D341Med (cell line): ENCODE measurements at places on chromosomes 1 and 21.

DNA sequence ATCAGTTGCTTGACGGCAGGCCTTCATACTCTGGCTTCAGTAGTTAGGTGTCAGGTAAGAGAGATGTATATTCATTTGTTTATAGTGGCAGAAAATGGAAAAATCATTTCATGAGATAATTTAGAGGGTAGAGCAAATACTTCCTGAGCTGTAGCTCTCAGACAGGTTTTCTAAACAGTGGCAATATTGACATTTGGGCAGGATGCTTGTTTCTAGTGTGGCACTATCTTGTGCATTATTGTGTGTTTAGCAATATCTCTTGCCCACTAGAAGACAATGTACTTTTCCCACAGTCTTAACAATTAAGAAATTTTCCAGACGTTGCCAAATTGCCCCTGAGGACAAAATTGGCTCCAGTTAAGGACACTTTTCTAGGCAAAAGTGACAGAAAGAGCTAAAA lies 1143.1 kb downstream of the PLA2G4A start:
- DNase-seq, result no peak

DNA sequence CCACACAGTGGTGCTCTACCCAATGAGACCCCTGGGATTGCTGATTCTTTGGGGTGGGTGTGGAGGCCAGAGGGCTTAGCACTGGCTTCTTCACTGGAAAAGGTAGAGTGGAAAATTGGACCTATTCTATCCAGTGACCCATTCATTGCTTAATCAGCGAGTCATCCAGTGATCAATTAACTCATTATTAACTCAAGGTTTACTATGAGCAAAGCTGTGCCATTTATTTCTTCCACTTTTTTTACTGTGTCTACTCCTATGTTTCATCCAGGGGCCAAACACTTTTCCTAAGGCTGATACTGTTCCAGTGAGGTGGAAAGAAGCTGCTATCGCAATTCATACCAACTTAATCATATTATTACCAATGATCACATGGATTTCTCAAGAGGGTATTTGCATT lies 363.9 kb downstream of the RPS6KC1 start:
- DNase-seq, result no peak

- DNase-seq, result no peak
Observed at GRCh38 chr1:67031121-67031858, 22.7 kb downstream of the SLC35D1 start.

DNA sequence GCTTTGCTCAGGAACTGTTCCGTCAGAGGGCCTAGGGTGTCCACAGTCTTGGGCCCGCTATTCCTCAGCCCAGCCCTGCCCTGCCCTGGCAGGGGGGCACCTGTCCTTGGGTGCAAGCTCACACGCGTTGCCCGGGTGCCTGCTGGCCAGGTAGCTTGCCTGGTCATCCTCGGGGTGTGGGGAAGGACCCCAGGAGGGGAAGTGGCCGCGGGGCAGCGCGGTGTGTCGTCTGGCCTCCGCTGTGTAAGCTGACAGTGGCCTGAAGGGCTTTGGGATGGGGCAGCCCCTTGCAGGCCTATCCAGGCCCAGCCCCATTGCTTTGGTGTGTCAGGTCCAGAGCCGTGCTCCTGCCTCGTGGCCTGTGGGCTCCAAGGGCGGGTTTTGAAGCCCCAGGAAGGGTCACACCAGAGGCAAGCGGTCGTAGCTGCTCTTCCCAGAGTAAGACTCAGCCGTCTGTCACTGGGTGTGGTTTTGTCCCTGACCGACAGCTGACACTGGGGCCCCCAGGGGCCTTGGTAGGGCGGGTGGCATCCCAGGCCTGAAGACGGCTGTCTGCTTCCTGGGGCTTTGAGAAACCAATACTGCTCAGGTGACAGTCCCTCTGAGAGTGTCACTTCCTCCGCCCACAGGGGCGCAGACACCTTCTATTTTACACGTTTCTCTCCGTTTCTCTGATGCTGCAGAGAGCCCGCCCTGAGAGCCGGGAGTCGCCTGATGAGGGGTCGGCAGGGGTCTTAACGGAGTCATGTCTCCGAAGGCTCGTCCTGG lies 72.1 kb downstream of the SKI start:
- no peak for DNase-seq

DNA sequence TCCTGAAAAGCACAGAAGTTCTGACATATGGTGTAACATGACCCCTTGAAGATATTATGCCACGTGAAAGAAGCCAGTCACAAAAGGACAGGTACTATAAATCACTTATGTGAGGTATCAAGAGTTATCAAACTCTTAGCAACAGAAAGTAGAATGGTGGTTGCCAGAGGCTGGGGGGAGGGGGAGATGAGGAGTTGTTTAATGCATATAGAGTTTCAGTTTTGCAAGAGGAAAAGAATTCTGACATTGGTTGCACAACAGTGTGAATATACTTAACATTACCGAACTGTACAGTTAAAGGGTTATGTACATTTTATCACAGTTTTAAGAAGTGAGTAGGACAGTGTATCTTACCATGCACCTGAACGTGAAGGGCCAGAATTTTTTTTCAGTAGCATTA lies 80.0 kb downstream of the USP25 start:
- DNase-seq, result no peak

GRCh38 chr1:118159569-118159968 lies 25.5 kb downstream of the SPAG17 start:
- no peak for DNase-seq

GRCh38 chr1:31707711-31708110 lies 3.9 kb upstream of the COL16A1 start:
- no peak for DNase-seq

- peak; percentile 69 for DNase-seq
Observed at GRCh38 chr1:220544901-220545303, 17.0 kb downstream of the MARK1 start.

- DNase-seq, result no peak
Observed at GRCh38 chr1:65255656-65256050, 53.7 kb upstream of the DNAJC6 start.

DNA sequence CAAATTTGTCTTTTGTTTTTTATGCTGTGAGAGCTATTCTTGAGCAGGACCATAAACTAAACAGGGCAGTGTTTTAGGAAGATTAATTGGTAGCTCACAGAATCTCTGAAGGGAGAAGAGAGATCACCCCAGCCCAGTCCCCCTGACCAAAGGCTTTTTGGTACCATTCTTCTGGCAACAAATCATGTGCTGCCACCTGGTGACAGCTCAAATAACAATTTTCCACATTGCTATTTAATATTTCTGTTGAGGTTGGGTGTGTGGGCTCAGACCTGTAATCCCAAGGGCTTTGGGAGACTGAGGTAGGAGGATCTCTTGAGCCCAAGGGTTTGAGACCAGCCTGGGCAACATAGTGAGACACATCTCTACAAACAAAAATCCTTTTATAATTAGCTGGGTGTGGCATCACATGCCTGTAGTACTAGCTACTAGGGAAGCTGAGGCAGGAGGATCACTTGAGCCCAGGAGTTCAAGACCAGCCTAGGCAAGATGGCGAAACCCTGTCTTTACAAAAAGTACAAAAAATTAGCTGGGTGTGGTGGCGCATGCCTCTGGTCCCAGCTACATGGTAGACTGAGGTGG lies 2.2 kb upstream of the TESK2 start:
- DNase-seq, result peak; percentile 59

DNA sequence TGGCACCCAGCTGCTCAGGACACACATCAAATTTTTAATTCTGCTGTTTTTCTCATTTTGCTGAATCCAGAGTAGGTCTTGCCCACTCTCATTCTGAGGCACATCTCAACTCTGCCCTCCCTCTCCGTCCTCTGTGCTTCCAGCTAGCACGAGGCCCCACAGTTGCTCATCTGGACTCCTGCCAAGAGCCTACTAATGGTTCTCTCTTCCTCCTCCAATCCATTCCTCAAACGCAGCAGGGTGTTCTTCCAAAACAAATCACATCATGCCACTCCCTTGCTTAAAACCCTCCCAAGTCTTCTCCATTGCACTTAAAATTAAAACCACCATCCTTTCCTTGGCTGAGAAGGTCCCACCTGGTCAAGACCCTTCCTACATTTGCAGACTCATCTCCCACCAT lies 49.8 kb upstream of the SCAF4 start:
- DNase-seq, result no peak

- DNase-seq, result peak; percentile 22
Observed at GRCh38 chr1:113835686-113836290, 23.5 kb upstream of the RSBN1 start.

GRCh38 chr1:65539266-65540131 lies 119.0 kb downstream of the LEPR start:
- no peak for DNase-seq

DNA sequence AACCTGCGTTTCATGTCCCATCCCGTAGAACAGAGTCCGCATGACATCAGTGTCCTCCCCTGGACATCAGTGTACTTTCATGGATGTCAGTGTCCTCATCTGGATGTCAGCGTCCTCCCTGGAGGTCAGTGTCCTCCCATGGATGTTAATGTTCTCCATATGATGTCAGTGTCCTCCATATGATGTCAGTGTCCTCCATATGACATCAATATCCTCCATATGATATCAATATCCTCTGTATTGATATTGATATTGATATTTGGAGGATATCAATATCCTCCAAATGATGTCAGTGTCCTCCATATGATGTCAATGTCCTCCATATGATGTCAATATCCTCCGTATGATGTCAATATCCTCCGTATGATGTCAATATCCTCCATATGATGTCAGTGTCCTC lies 284.9 kb downstream of the AJAP1 start:
- no peak for DNase-seq

DNA sequence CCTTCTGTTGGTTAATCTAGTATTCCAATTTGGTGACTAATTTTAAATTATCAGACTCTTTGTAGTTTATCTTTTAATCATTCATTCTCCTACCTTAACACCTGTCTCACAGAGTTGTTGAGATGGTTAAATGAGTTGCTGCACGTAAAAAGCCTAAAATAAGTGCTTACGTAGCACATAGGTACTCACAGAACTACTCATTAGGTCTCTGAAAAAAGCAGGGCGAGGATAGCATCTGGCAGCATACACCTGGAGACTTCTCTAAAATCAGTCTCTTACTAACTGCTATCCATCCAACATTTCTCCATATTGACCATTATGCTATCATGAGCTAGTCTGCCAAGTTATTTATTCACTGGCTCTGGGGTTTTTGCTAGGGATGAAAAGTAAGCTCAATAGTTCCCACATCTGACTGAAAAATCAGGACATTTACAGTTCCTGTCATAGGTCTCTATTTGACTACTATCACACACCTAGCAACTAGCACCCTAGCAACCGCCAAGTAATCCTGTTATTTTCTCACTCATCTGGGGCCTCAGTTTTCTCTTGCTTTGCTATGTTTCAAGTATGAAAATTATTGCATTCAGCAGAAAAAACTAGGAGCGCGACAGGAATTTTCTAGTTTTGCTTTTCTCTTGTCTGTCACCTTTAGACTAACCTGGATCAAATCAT lies 11.2 kb downstream of the CSDE1 start:
- no peak for DNase-seq

- DNase-seq, result no peak
Observed at GRCh38 chr1:46043458-46044017, 88.9 kb downstream of the PIK3R3 start.

DNA sequence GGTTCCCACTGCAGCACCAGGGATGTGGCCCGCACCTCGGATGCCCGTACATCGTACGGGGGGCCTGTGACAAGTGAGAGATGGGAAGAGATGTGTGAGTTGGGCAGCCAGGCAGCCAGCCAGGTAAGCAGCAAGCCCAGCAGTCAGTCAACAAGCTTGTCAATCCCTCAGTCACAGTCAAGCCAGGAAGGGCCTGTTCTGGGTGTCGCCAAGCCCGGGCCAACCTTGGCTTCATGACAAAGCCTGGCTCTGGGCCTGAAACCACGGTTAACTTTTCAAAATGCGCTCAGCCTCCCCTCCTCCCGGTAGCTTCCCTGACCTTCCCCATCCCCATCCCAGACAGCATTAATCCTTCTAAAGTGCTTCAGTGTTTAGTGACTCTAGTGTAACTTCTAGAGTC lies 31.8 kb downstream of the MYOM3 start:
- no peak for DNase-seq

DNA sequence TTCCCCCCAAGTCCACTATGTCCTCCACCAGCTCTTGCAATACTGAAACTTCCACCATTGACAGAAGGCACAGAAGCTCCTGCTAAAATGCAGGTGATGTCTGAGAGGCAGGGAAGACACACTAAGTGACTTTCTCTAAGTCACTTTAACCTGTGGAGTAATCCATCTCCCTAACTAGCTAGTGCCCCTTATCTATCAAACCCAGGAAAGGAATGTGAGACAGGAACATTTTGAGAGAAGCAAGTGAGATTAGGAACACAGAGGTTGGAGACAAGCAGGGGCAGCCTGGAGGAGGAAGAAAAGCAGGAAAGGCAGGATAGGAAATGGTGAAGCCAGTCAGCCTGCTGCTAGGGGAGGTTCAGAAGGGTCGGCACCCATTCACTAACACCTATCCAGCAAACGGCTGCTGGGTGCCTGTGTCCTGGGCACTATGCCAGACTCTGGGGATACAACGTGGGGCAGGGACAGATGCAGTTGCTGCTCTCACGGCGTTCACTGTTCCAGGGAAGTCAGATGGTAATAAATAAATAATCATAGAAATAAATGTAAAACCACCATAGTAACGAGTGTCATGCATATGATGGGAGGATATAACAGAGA lies 7.0 kb downstream of the GPA33 start:
- no peak for DNase-seq

DNA sequence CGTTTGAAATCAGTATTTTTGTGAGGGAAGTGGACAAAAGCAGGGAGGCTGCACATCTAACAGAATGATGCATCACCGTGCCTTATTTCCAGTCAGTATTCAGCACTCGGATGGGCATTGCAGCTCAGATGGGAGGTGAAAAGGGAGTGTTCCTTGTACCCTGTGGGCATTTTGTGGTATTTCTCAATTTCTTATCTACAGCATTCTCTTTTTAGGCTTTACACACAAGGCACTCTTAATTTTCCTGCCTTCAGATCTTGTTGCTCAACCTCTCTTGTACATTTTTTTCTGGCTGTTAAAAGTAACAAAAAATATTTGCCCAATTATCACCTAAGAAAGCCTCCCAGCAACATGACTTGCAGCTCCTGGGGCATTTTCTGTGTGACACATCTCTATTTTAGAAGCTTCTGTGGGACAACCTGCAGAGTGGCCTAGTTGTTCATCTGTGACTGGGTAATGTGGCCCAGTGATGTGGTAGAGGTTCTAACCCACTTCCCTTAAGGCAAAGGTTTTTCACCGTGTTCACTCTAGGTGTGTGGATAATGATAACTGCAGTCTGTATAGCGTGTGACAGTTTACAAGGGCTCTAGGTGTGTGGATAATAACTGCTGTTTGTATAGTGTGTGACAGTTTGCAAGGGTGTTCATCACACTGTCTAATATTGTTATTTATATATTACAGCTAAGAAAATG lies 257.2 kb downstream of the PTGER3 start:
- DNase-seq, result no peak

- DNase-seq, result no peak
Observed at GRCh38 chr1:227607336-227607898, 44.1 kb downstream of the ZNF678 start.
